ENCODE measurements at places on chromosomes 11 and 22. TPM values are rescaled to one million over a fixed set of nuclear protein-coding genes. Genes with fewer than 3 reads are reported as not detected.

The TIMP3 gene
- total RNA-seq: not detected

The KIF18A gene
- total RNA-seq: 34.7 TPM

The MPPED1 gene
- not detected for total RNA-seq

The CNTF gene
- 1.1 TPM for total RNA-seq

The PAMR1 gene
- not detected for total RNA-seq

The NEAT1 gene
- 693 TPM for total RNA-seq

The TTLL12 gene
- 63.1 TPM for total RNA-seq

The OR2AG2 gene
- total RNA-seq: 0.05 TPM

The SYT7 gene
- not detected for total RNA-seq

The NRXN2 gene
- total RNA-seq: 0.35 TPM

The DYNC2H1 gene
- total RNA-seq: 1.9 TPM

The GDPD5 gene
- 13.3 TPM for total RNA-seq

Measured in activated naive CD4-positive, alpha-beta T cell treated with anti-CD3 and anti-CD28 coated beads for 36 hours (primary cell).